Right kidney (tissue), 9 donors: ENCODE measurements at places on chromosomes 5 and 9.

DNA sequence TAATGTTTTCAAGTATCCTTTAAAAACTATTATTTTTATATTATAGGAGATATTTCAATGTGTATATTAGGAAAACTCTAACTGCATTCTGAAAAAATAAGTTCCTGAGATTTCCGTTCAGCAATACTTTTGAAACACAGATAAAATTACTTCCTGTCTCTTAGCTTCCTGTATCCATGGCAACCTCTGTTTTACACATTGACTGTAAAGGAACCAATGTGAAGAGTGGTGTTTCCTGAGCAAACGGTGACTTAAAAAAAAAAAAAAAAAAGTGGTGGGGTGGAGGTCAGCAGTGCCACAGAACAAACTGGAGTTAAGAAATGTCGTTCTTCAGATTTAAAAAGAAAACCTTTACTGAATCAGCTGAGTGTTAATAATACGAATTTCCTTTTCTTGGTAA lies at the start of gene LRRC70:
TSS of gene LRRC70 (plus strand) at position 280 of the 400 bp plus-strand sequence. CDS start 620 bp downstream, outside the sequence.
- DNase-seq: no peak

DNA sequence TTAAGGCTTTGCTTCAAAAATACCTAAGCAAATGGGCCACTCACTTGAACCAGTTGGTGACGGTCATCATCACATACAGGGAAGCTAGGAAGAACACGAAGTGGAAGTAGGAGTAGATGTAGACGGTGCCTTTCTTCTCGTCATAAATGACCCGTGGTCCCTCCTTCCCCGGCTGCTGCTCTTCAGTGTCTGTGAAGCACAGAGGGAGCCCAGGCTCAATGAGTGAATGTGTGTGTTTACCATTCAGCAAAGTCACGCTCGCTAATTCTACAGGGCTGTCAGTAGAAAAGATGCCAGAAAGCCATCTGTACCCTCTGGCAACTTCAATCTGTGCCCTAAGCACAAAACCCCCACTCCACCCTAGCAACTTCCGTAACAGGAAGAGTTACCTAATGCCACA lies 109.8 kb downstream of the SERINC5 start:
- no peak for DNase-seq

GRCh38 chr5:7391814-7392692 lies 3.9 kb upstream of the ADCY2 start:
- peak; percentile 37 for DNase-seq

GRCh38 chr5:16740066-16740810 lies 123.4 kb upstream of the RETREG1 start:
- no peak for DNase-seq

DNA sequence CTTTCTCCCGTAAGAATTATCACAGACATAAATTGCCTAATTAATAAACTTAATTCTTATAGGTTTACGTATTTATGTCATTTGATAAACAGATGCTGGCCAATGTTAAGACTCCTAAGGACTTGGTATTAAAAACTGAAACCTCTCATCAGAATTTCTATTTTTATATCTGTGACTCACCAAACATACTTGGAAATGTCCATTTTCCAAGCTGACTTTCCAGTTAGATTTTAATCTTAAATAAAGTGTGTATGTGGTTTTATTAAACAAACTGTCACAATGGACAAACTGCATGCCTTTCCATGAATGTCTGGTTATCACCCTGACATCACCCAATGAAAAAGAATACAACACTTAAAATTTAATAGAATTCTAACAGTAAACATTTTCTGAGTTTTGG lies 12.6 kb upstream of the COL23A1 start:
- no peak for DNase-seq

DNA sequence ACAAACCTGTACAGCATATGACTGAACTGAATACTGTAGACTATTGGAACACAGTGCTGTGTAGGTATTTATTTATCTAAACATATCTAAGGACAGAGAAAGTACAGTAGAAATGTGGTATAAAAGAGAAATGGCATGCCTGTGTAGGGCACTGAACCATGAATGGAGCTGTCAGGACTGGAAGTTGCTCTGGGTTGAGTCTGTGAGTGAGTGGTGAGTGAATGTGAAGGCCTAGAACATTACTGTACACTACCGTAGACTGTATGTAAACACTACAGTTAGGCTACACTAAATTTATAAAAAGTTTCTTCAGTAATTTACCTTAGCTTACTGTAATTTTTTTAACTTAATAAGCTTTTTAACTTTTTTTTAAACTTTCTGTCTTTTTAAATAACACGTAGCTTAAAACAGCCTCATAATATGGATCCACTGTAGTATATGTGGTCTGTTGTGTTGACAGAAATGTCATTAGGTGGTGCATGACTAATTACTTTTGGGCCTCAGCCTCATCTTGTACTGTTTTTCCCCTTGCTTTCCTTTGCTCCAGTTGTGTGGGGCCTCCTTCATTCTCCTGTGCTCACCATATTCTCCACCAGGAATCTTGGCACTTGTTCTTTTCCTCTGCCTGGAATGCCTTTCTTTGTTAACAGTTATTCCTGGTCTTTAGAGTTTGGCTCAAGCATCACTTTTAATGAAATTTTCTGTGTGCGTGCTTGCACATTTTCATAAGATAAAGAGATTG lies 8.8 kb downstream of the SPIN1 start:
- DNase-seq: no peak
